ENCODE measurements at places on chromosomes 3 and 15. TPM values are rescaled to one million over a fixed set of nuclear protein-coding genes. Genes with fewer than 3 reads are reported as not detected.
A peak's percentile ranks its signal among the peaks of the same experiment; 100 is the strongest.

P3H2 gene
- not detected for total RNA-seq

GHSR gene
- total RNA-seq, result not detected

C2CD4A gene
- not detected for total RNA-seq

DNA sequence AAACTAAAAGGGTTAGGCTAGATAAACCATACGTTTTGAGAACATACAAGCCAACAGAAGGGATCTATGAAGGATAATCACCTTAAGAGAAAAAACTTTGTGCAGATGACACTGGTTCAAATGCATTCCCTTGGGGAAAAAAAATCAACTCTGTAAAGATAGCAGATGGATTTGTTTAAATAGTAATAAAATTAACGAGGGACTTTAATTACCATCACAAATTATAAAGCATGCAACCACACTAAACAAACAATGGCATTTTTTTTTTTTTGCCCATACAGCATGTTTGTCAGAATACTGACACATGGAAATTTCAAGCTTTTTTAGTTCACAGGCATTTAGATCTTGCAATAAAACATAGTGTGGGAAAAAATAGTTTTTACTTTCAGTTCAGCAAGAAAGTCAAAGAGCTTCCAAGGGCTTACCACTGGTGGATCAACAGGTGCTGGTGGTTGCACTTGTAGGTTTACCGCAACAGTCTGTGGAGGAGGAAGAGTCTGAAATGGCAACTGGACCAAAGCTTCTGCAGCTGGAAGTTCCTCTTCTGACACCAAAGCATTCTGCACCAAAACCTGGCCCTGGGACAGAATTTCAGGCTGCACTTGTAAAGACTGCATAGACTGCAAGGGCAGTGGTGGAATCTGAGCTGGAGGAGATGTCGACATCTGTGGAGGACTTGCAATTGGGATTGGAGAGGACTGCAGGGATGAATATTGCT, 53.1 kb downstream of the PHC3 start:
- H3K4me3 ChIP-seq, result peak overlapping the region; percentile 44
- H3K4me1 ChIP-seq, result peaks cover 34% of the 10 kb centered on the region
- peak overlapping the region; percentile 79 for H3K27ac ChIP-seq

- H3K27ac ChIP-seq, result no peak overlapping the region
- DNase-seq, result no peak
- H3K4me3 ChIP-seq, result no peak overlapping the region
- H3K4me1 ChIP-seq, result no peaks in the 10 kb centered on the region
- H3K36me3 ChIP-seq, result peaks cover 6% of the 10 kb centered on the region
Measured at GRCh38 chr3:125418306-125418705, 43.2 kb upstream of the ZNF148 start.

GRCh38 chr3:190345027-190345821, 23.0 kb upstream of the CLDN1 start:
- H3K4me3 ChIP-seq, result no peak overlapping the region
- DNase-seq, result no peak
- H3K27me3 ChIP-seq, result peaks cover 7% of the 10 kb centered on the region
- no peaks in the 10 kb centered on the region for H3K4me1 ChIP-seq
- H3K36me3 ChIP-seq, result no peaks in the 10 kb centered on the region

- H3K4me3 ChIP-seq, result no peak overlapping the region
- no peaks in the 10 kb centered on the region for H3K27me3 ChIP-seq
- no peaks in the 10 kb centered on the region for H3K36me3 ChIP-seq
- no peaks in the 10 kb centered on the region for H3K4me1 ChIP-seq
Measured at GRCh38 chr3:81891055-81891895, 129.8 kb upstream of the GBE1 start.

- no peak for DNase-seq
- H3K36me3 ChIP-seq, result no peaks in the 10 kb centered on the region
- no peaks in the 10 kb centered on the region for H3K27me3 ChIP-seq
- H3K4me3 ChIP-seq, result peak overlapping the region; percentile 43
Measured at GRCh38 chr15:65812467-65812866, 20.4 kb upstream of the DENND4A start.

DNA sequence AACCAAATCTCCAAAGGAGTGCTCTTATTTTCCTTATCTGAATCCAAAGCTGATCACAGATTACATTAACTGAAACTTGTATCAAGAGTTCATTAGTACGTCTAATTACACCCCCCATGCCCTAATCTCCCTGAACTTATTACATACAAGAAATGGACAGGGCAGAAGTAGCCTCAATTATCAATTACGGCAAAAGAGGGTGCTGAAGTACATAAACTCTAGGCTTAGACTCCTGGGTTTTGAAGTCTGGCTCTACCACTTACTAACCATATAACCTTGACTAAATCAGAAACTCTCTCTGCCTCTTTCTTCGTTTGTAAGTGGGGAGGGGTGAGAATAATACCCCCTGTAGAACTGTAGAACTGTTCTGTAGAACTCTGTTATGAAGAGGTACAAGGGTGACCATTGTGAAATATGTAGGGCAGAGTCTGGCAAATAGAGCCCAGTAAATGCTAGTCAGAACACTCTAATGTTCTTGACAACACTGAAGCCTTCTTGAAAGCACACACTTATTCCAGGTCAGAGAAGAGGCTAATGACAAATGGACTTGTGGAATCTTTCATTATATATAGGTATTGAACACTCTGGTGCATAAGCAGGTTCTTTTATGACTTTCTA, 19.6 kb upstream of the OR5K4 start:
- no peak overlapping the region for H3K4me3 ChIP-seq
- H3K4me1 ChIP-seq, result no peaks in the 10 kb centered on the region
- H3K36me3 ChIP-seq, result no peaks in the 10 kb centered on the region

GRCh38 chr3:179973931-179974361, 62.8 kb downstream of the PEX5L start:
- no peak for DNase-seq
- no peaks in the 10 kb centered on the region for H3K4me1 ChIP-seq
- no peak overlapping the region for H3K27ac ChIP-seq
- H3K4me3 ChIP-seq, result no peak overlapping the region
- H3K27me3 ChIP-seq, result peaks cover 7% of the 10 kb centered on the region

- peaks cover 5% of the 10 kb centered on the region for H3K4me1 ChIP-seq
- H3K27ac ChIP-seq, result no peak overlapping the region
- DNase-seq, result no peak
Measured at GRCh38 chr15:85760531-85761371, 34.0 kb downstream of the KLHL25 start.

- peaks cover 32% of the 10 kb centered on the region for H3K36me3 ChIP-seq
- peaks cover 8% of the 10 kb centered on the region for H3K4me1 ChIP-seq
- H3K27me3 ChIP-seq, result no peaks in the 10 kb centered on the region
- DNase-seq, result no peak
- no peak overlapping the region for H3K4me3 ChIP-seq
Measured at GRCh38 chr3:18507333-18507732, 82.2 kb upstream of the SATB1 start.

DNA sequence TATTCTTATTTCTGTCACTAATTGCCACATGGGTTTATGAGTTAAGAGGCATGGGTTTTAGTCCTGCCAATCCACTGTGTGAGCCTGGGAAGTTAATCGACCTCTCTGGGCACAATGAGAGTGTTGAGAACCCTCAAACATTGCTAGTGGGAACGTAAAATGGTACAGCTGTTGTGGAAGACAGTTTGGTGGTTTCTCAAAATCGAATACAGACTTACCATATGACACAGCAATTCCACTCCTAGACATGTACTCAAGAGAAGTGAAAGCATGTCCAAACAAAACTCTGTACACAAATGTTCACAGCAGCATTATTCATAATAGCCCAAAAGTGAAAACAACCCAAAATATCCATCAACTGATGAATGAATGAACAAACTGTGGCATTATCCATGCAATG, 5.7 kb upstream of the GNB5 start:
- no peak overlapping the region for H3K4me3 ChIP-seq
- no peaks in the 10 kb centered on the region for H3K36me3 ChIP-seq
- no peaks in the 10 kb centered on the region for H3K27me3 ChIP-seq

- peaks cover 4% of the 10 kb centered on the region for H3K27me3 ChIP-seq
- H3K27ac ChIP-seq, result no peak overlapping the region
- no peaks in the 10 kb centered on the region for H3K4me1 ChIP-seq
- H3K4me3 ChIP-seq, result no peak overlapping the region
Measured at GRCh38 chr3:194357681-194358080, 6.6 kb upstream of the CPN2 start.

- peaks cover 6% of the 10 kb centered on the region for H3K27me3 ChIP-seq
- H3K36me3 ChIP-seq, result no peaks in the 10 kb centered on the region
- DNase-seq, result no peak
- peak overlapping the region; percentile 94 for H3K4me3 ChIP-seq
Measured at GRCh38 chr3:9250236-9250635, 790 bp upstream of the SRGAP3 start.

DNA sequence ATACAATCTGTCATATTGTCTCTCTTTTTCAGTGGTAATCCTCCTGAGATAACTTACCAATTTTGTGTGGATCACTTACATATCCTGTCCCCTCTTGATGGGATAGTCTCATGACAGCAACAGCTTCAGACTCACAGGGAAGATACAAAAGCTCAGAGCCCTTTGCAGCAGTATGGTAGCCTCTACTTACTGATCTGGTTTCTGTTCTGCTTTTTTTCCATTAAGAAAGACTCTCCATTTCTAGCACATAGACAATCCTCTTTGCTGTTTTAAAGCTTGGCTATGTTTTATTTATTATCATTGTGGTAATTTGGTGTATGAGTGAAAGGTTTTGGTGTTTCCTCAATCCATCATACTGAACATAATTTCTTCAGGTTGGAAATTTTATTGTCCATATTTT, 25.4 kb upstream of the SOX14 start:
- H3K36me3 ChIP-seq, result peaks cover 18% of the 10 kb centered on the region
- no peak for DNase-seq
- H3K4me3 ChIP-seq, result no peak overlapping the region
- no peaks in the 10 kb centered on the region for H3K4me1 ChIP-seq
- H3K27me3 ChIP-seq, result peaks cover 2% of the 10 kb centered on the region

DNA sequence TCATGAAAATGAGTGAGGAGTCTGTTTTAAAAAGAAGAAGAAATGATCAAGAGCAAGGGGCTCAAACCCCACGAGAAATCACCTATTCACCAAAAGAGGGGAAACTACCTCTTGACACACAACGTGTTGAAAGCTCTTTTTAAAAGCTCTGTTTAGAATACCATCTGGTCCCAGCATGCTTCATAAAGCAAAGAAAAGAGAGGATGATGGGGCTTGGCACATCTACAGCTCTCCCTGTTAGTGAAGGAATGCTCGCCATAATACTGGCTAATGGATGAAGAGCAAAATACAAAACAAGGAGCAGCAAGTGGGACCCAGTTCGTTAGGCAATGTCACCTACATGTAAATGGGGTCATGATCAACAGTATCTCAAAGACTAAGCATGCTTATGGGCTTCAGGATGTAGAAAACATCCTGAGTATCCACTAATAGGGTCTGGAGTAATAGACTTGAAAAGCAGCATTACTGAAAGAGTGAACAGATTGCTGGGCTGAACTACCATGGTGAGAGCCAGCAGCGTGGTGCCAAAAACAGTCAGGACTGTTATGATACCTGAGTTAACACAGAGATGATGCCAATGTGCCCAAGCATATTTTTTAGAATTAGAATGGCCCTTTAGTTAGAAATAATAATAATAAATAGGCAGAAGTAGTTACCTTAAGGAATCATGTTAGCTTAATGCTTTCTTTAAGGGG, 159.7 kb upstream of the POU1F1 start:
- H3K4me3 ChIP-seq, result no peak overlapping the region
- H3K27me3 ChIP-seq, result no peaks in the 10 kb centered on the region
- DNase-seq, result no peak
- no peaks in the 10 kb centered on the region for H3K36me3 ChIP-seq
- no peaks in the 10 kb centered on the region for H3K4me1 ChIP-seq
- H3K27ac ChIP-seq, result no peak overlapping the region

GRCh38 chr3:196969134-196969659, 564 bp upstream of the PIGZ start:
- peaks cover 18% of the 10 kb centered on the region for H3K27me3 ChIP-seq
- peak; percentile 47 for DNase-seq
- no peaks in the 10 kb centered on the region for H3K36me3 ChIP-seq

GRCh38 chr15:29410338-29410737, 140.7 kb upstream of the NSMCE3 start:
- H3K27ac ChIP-seq, result no peak overlapping the region
- H3K27me3 ChIP-seq, result peaks cover 12% of the 10 kb centered on the region
- no peaks in the 10 kb centered on the region for H3K36me3 ChIP-seq
- H3K4me1 ChIP-seq, result no peaks in the 10 kb centered on the region
- no peak for DNase-seq

GRCh38 chr3:147369231-147369630, 37.1 kb downstream of the ZIC4 start:
- no peaks in the 10 kb centered on the region for H3K4me1 ChIP-seq
- H3K27me3 ChIP-seq, result peaks cover 70% of the 10 kb centered on the region
- H3K4me3 ChIP-seq, result no peak overlapping the region

DNA sequence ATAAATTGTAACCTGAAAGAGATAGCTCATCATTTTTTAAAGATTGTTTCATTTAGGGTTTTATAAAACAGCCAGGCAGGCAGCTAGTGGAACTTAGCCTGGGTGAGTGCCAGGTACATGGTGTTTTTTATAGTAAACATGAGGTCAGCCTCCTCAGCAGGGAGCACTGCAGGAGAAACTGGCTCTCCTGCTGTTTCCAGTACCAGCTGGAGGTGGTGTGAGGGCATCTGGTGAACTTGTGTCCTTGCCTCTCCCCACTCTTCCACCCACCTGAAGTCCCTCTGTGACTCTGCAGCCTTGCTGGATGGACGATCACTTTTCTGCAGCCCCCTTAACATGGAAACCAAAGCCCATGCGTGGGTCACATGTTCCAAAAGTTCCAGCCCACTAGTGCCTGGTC, 128.4 kb downstream of the FAM174B start:
- no peak for DNase-seq
- no peaks in the 10 kb centered on the region for H3K36me3 ChIP-seq
- H3K4me1 ChIP-seq, result no peaks in the 10 kb centered on the region
- H3K27me3 ChIP-seq, result peaks cover 40% of the 10 kb centered on the region
- no peak overlapping the region for H3K27ac ChIP-seq
- H3K4me3 ChIP-seq, result no peak overlapping the region

GRCh38 chr3:193040836-193041672, 123.4 kb upstream of the MB21D2 start:
- H3K4me3 ChIP-seq, result no peak overlapping the region
- no peak overlapping the region for H3K27ac ChIP-seq
- H3K4me1 ChIP-seq, result no peaks in the 10 kb centered on the region
- H3K36me3 ChIP-seq, result no peaks in the 10 kb centered on the region
- peak; percentile 44 for DNase-seq
